ENCODE measurements at places on chromosomes 1 and 21.

- no peak for DNase-seq
Measured at GRCh38 chr1:59309795-59310548, 13.1 kb downstream of the FGGY start.

DNA sequence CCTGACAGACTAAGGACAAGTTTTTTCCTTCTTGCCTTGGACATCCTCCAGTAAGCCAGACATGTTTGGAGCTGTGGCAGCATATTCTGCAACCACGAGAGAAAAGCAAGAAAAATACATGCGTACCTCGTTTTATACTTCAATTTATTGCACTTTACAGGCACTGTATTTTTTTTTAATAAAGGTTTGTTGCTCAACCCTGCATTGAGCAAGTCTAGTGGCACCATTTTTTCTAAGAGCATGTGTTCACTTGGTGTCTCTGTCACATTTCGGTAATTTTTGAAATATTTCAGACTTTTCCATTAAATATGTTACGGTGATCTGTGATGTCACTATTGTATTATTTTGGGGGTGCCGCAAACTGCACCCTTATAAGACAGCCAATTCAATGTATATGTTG is 2.1 kb upstream of the SSX2IP start:
- no peak for DNase-seq

DNA sequence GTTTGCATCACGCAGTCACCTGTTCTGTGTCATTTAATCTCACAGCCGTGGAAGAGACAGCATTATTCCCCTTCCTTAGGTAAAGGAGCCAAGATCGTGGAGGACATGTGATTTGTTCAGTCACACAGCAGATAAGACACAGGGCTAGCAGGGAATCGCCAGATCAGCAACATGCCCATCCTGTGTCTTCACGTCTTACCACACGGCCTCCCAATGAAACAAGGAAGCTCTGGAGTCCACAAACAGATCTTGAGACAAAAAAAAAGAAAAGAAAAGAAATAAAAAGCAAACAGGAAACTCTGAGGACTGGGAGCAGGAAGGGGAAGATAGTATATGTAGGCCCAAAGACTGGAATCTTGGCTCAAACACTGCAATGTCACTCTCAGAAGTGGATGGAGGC is 155.3 kb downstream of the ADSS2 start:
- DNase-seq, result no peak

GRCh38 chr1:3939242-3940080 is 39.4 kb upstream of the C1orf174 start:
- no peak for DNase-seq

- DNase-seq, result no peak
Measured at GRCh38 chr1:223714849-223715603, 2.7 kb downstream of the CAPN2 start.

- no peak for DNase-seq
Measured at GRCh38 chr1:116284819-116285390, 88.1 kb upstream of the ATP1A1 start.

- DNase-seq, result no peak
Measured at GRCh38 chr21:42164818-42165217, 54.1 kb upstream of the ABCG1 start.

- DNase-seq, result no peak
Measured at GRCh38 chr1:77434967-77435366, 153.1 kb downstream of the AK5 start.

GRCh38 chr1:93592551-93592949 is 89.1 kb downstream of the BCAR3 start:
- no peak for DNase-seq

DNA sequence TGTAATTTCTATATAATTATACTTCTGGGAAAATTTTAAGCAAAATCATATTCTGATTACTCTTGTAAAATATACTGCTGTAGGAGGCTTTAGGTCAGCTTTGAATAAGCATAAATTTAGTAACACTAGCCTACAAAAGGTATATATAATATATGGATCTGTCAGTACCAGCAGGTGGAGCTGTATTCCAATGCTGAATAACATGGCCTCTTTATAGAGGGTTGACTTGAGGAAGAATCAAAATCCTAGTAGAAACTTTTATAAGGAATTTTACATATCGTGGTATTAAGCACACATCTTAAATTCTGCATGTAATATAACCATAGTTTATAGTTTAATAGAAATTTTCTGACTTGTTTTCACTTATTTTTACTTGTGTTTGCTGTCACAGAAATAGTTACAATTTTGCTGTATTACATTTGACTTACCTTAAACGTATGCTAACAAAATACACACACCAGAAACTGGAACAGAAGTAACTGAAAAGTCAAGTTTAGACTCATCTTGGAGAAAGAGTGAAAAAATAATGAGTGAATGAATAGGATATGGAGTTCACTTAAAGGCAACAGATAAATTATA is 79.3 kb downstream of the HMCN1 start:
- no peak for DNase-seq

- DNase-seq, result peak; percentile 33
Measured at GRCh38 chr1:200483491-200484143, 73.8 kb upstream of the ZNF281 start.

DNA sequence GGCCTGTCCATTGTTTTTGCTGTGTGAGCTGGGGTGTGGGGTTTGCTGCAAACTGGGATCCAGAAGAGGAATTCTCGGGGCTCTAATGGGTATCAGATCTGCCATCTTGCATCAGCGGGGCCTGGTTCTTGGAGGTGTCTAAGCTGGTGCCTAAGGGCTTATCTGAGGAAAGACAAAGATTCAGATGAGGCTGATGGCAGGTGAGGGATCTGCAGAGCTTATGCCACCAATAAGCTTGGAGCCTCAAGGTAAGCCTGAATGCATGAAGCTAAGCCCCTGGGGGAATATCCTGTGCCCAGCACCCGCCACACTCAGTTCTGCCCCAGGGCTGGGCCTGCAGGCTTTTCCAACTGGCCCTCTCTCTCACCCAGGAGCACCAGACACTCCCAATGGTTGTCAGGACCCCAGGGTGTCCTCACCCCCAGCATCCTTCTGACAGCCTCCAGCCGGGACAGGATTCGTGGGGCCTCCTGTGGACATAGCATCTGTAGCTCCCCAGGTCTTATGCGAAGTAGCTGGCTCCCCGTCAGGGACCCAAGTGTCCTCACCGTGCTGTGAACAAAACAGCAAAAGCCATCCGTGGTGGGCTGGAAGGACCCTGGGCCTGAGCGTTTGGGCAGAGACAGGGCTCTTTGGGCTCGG is 9.5 kb upstream of the GSTM3 start:
- DNase-seq, result no peak

- DNase-seq, result no peak
Measured at GRCh38 chr1:65050735-65051134, 84.4 kb upstream of the JAK1 start.

- no peak for DNase-seq
Measured at GRCh38 chr1:87644033-87644578, 315.4 kb downstream of the LMO4 start.

DNA sequence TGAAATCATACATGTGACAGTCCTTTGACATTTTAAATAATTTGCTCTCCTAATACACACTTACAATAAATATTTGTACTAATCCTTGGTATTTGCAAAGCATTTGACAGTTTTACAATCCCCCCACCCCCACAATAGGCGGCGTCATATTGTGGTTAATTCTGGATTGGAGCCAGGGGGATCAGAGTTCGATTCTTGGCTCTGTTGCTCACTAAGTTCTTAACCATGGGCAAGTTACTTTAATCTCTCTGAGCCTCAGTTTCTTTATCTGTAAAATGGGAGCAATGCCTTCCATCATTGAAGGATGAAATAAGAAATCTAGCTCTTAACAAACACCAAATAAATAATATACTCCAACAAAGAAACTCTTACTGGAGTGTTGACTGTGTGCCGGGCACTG is 23.8 kb downstream of the CACNA1S start:
- no peak for DNase-seq

DNA sequence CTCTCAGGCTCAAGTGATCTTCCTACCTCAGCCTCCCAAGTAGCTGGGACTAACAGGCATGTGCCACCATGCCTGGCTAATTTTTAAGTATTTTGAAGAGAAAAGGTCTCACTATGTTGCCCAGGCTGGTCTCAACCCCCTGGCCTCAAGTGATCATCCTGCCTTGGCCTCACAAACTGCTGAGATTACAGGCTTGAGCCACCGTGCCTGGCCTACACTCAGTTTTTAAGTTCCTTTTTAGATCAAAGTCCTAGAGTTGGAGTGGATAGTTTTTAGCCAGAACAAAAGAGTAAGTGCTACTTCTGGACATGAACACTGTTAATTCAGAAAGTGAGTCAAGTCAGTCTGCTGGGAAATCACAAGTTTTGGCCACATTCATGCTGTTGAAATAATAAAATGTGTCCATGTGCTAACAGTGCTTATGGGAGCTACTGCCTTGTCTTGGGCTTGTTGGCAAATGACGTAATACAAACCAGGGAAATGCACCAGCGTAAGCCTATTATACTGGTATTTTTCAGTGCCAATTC is 84.2 kb downstream of the NDUFS5 start:
- no peak for DNase-seq

DNA sequence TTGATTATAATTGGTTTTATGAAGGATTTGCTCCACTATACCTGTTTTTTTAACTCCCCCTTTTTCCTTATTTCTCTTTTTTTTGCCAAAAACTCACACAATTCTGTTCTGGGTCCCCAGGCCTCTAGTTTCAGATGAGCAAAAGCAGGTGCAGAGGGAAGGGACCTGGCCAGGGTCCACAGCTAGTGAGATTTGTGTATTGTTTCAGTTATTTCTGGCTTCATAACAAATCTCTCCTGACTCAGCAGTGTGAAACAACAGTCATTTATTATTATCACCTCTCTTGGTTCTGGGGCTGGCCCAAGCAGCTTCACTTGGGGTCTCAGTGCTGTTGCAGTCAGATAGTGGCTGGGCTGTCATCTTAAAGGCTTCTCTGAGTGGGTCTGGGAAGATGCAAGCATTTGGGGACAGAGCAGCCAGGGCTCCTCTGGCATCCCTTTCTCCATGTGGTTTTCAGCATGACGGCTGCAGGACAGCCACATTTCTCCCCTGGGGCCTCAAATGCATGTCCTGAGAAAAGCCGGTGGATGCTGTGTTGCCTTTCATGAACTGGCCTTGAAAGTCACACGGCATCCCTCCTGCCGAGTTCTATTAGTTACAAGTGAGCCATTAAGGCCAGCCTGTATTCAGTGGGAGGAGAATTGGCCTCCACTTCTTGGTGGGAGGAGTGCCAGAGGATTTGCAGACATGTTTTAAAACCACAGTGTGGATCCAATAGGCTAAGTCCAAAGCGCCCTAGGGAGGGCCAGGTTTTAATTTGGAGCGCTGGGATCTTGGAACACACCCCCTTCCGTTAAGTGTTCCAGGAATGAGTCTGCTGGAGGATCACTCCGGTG is 137.1 kb downstream of the CAMTA1 start:
- DNase-seq, result no peak

- no peak for DNase-seq
Measured at GRCh38 chr1:36968730-36969129, 65.6 kb downstream of the GRIK3 start.

DNA sequence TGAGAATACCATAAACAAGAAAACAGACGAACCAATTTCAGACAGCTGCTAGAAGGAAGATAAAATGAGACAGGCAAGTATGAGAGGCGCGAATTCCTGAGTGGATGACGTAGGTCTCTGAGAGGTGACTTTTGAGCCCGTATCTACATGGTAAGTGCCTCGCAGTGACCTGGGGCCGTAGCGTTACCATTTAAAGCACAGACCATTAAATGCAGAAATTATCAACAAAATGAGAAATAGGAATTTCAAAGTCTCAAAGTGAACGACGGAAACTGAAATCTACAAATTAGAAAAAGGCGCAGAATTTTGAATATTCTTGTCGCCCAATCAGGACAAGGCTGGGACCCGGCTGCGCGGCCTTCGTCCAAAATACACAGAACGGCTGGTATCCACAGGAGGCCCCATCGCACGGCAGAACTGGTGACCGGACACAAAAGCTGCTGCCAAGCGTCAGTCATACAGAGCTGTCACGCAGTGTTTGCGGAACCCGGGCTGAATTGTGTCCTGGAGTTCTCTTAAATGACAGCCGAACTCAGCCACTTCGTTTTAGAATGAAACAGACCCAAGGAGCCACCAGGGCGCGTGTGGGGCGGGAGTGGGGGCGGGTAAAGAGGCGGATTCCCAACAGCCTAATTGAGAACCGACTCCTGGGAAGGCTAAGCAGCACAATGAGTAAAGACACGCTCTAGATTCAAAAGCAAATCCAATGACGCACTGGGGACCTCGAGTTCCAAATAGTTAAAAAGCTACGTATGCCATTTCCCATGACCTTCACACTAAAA is 13.8 kb upstream of the BOLA1 start:
- no peak for DNase-seq

DNA sequence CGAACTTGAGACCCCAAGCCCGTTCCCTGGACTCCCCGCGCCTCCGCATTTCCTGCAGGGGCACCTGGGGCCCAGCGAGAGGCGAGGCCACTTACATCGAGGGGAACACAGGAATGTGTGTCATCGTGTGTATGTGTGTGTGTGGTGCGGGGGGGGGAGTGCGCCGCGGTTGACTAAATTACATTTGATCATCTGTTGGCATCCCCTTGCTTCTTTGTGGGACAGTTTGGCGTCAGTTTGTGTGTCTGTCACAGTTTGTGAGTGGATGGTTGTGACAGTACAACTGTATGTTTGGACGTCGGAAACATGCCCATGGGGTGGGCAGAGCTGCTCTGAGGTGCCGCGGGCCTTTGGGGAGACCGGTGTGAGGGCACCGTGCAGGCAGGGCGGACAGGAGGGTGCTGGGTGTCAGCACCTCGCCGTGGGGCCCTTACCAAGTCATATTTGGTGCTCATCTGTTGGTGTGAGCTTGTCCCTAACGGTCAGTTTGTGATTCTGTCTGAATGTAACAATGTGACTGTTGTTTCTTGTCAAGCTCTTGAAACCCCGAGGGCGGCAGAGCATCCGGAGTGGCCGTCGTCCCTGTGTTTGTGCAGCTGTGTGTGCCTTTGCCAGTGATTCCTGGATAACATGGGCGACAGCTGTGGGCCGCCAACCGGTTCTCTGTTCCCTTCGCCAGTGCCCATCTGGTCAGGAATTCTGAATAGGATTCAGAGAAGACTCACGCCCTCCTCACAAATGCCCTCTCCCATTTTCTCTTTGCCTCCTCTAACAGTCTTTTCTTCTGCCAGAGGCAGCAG is 899 bp downstream of the OPRD1 start:
- no peak for DNase-seq

DNA sequence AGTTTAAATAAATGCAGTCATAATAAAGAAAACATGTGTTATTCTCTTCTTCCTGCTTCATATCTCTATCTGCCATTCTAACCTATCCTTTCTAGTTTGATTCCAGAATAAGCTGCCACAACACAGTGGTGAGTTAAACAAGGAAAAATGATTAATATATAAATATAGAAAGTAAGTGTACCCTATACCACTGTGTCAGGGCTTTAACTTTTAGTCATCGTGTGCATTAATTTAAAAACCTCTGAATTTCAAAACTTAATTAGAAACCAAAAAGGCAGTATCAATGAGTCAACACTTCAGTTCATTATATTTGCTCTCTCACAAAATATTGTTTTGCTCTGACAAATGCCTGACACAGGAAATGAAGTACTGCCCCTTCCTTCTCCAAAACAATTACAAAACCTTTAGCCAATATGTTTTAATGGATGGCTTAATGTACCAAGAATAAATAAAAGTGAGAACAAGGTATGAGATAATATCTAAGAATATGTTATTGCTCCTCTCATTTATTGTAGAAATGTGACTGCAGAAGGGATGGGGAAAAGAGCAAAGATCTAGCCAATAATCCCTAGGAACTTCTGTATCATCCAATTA is 634.8 kb downstream of the KCNT2 start:
- DNase-seq, result no peak
